ENCODE measurements at places on chromosomes 13 and 19. TPM values are rescaled to one million over a fixed set of nuclear protein-coding genes. Genes with fewer than 3 reads are reported as not detected.

The IL4I1 gene
- total RNA-seq, result not detected

The KIR2DL4 gene
- total RNA-seq, result not detected

The ONECUT3 gene
- not detected for total RNA-seq

DNA sequence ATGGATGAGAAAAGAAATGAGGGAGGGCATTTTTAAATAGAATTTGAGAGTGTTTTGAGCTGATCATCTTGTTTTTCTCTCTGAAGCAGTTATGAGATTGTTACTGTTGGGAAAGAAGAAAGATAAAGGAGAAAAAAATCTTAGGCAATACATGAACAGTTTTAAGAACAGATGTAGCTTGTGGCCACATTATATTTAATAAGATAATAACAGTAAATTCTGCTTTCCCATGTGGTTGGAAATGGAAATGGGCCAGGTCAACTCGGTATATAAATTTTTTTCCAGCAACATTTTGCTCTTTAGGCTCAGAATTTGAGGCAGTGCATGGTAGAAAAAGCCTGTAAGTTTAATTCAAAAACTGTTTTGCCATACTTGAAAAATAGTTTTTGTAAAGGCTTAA lies 118.7 kb downstream of the POSTN start:
- no peak overlapping the region for H3K27ac ChIP-seq
- no peak for DNase-seq
- peaks cover 58% of the 10 kb centered on the region for H3K4me1 ChIP-seq
- no peaks in the 10 kb centered on the region for H3K27me3 ChIP-seq
- no peaks in the 10 kb centered on the region for H3K36me3 ChIP-seq

The TEX101 gene
- total RNA-seq, result not detected

- H3K4me1 ChIP-seq, result peaks cover 6% of the 10 kb centered on the region
- DNase-seq, result peak; percentile 65
- no peak overlapping the region for H3K4me3 ChIP-seq
- H3K36me3 ChIP-seq, result no peaks in the 10 kb centered on the region
Observed at GRCh38 chr13:102901615-102902305, 55.9 kb downstream of the ERCC5 start.

DNA sequence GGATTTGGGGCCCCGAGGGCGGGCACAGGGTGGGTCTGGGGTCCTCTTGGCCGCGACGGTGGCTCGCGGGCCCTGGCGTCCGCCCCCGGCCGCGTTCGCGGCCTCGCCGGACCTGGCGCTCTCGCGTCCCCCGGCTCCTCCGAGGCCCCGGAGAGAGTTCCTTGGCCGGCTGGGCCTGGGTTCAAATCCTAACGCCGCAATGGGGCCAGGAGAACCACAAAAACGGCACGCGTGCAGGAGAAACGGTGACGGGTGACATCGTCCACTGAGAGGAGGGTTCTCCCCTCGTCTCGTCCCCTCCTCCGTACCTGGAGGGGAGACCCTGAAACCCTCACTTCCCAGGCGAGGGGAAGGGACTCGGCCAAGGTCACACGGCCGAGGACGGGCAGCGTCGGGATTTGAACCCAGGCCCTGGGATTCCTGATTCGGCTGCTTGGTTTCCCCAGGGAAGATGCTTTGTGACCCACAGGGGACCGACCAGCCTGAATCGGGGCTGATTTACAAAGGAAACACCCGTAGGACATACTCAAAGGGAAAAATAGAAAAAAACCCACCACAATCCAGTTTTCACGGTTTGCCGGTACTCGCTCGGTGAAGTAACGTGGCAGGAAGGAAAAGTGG lies 624 bp downstream of the SAFB start:
- no peak for DNase-seq
- H3K4me1 ChIP-seq, result peaks cover 43% of the 10 kb centered on the region
- H3K27ac ChIP-seq, result peak overlapping the region; percentile 88
- no peaks in the 10 kb centered on the region for H3K27me3 ChIP-seq
- H3K4me3 ChIP-seq, result peak overlapping the region; percentile 87

The CD79A gene
- total RNA-seq, result not detected

Data from GM23248 (cell line).